Esophagus muscularis mucosa (tissue), 4 donors: ENCODE measurements at places on chromosomes 12 and 14. TPM values are rescaled to one million over a fixed set of nuclear protein-coding genes. Genes with fewer than 3 reads are reported as not detected.

ABCC9 gene
- 44.1 TPM for total RNA-seq

DNA sequence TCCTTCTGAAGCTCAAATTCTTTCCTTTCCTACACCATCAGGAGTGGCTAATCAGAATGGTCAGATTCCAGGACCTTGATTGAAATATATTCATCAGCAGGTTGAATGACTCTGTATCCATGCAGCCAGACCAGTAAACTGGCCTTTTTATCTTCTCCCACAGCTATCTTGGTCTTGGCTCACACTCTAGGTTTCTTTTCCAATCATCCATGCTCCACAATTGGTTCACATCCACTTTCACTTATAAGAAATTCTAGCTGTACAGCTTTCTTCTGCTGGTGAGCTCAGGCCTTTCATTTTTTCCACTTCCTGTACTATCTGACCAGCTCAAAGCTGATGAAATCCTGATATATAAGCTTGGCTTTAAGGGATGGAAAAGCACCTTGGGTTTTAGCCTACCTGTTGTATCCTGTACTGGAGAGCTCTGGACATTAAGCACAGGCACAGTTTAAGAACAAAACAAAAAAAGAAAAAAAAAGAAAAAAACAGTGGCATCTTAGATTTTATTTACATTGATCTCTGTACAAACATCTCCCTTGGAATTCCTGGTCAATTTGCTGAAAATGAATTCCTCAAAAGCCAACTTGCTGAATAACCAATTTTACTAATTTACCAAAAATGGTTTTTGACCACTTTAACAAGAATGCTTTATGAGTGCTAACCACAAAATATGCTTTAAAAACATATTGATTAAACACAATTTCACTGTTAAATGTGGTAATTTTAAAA is 91.6 kb upstream of the PAWR start:
- peak overlapping the region; percentile 24 for H3K27ac ChIP-seq
- no peaks in the 10 kb centered on the region for H3K27me3 ChIP-seq
- H3K4me3 ChIP-seq = no peak overlapping the region
- no peak for DNase-seq

DNA sequence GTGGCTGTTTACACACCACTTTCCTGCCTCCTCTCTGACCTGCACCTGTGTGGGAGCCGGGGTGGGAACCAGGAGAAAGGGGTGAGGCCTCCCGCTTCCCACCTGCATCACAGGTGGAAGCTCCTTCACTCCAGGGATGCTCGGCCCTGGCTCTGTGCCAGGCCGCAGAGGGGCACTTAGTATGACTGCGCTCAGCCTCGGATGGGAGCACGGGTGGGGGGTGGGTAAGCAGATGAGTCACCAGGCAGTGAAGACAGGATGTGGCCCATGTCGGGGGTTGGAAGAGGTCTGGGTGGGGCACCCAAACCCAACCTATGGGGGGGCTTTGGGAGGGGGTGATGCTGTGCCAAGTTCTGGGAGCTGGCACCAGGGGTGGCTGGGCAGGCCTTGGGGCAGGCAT is 7.4 kb upstream of the CYP46A1 start:
- DNase-seq = no peak
- H3K36me3 ChIP-seq = no peaks in the 10 kb centered on the region
- no peak overlapping the region for H3K27ac ChIP-seq
- H3K4me1 ChIP-seq = peaks cover 6% of the 10 kb centered on the region
- no peak overlapping the region for H3K4me3 ChIP-seq

- no peaks in the 10 kb centered on the region for H3K27me3 ChIP-seq
- DNase-seq = no peak
- H3K4me3 ChIP-seq = no peak overlapping the region
- no peaks in the 10 kb centered on the region for H3K4me1 ChIP-seq
- no peak overlapping the region for H3K27ac ChIP-seq
- no peaks in the 10 kb centered on the region for H3K36me3 ChIP-seq
Measured at GRCh38 chr12:128619263-128619662, 204.5 kb downstream of the SLC15A4 start.

DNA sequence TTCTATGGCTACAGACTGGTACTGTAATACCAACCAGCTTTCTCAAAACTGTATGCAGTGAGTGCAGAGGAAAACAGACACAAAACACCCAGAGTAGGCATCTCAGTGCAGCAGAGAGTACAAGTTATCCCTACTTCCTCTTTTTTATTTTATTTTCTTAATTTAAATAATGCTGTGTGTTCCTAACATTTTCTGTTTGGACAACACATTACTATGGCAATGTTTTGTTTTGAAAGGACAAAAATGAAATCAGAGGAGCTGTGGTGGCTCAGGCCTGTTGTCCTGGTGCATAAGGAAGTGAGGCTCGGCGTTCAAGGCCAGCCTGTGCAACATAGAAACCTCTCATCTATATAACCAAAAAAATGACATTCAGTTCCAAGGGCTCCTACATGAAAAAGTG is 33.7 kb upstream of the SELPLG start:
- peak overlapping the region; percentile 84 for H3K27ac ChIP-seq
- H3K4me3 ChIP-seq = no peak overlapping the region
- no peaks in the 10 kb centered on the region for H3K27me3 ChIP-seq
- H3K36me3 ChIP-seq = no peaks in the 10 kb centered on the region

- no peak overlapping the region for H3K4me3 ChIP-seq
- no peak overlapping the region for H3K27ac ChIP-seq
- no peaks in the 10 kb centered on the region for H3K27me3 ChIP-seq
- H3K36me3 ChIP-seq = no peaks in the 10 kb centered on the region
Measured at GRCh38 chr14:25042362-25043299, 7.3 kb downstream of the STXBP6 start.

KCNC2 gene
- total RNA-seq = 0.19 TPM
